ENCODE measurements at places on chromosomes 12 and 14. TPM values are rescaled to one million over a fixed set of nuclear protein-coding genes. Genes with fewer than 3 reads are reported as not detected.

Gene DNAI7
- not detected for total RNA-seq

Gene PELI2
- total RNA-seq: 1.1 TPM

Gene KSR2
- 0.03 TPM for total RNA-seq

Gene GZMB
- 1.3 TPM for total RNA-seq

Gene ENDOU
- not detected for total RNA-seq

Gene CDKL1
- 0.81 TPM for total RNA-seq

Gene NFE2
- total RNA-seq: 0.68 TPM

Gene EPYC
- total RNA-seq: not detected

Gene LRP1-AS
- not detected for total RNA-seq

Gene PPM1H
- 8.0 TPM for total RNA-seq

Gene CNTN1
- total RNA-seq: 0.60 TPM

Gene POTEM
- not detected for total RNA-seq

Gene GPR68
- total RNA-seq: 0.10 TPM

Gene AVPR1A
- 14.6 TPM for total RNA-seq

Gene OR4E2
- total RNA-seq: not detected

Gene RASAL1
- 0.25 TPM for total RNA-seq

Gene SRGAP1
- total RNA-seq: 1.1 TPM

Gene RAD9B
- 0.25 TPM for total RNA-seq

Gene PCK2
- 590 TPM for total RNA-seq

Gene DAO
- total RNA-seq: 65.3 TPM

Gene TAS2R20
- total RNA-seq: 0.45 TPM

Gene KRT2
- not detected for total RNA-seq

Gene RDH11
- total RNA-seq: 85.1 TPM

Gene MYL2
- total RNA-seq: not detected

Gene PLBD1
- 2.5 TPM for total RNA-seq

Gene ADAM21
- not detected for total RNA-seq

Gene HCAR1
- not detected for total RNA-seq

Gene TRIAP1
- total RNA-seq: 16.6 TPM

Gene TTC6
- 5.0 TPM for total RNA-seq

Gene PGF
- total RNA-seq: 2.8 TPM

Gene TAS2R14
- total RNA-seq: 0.73 TPM

Gene GALNT6
- total RNA-seq: 1.7 TPM

Gene TMEM116
- 9.1 TPM for total RNA-seq

Gene NEUROD4
- total RNA-seq: not detected

Gene SPIC
- total RNA-seq: 1.4 TPM

Gene CYP27B1
- 0.45 TPM for total RNA-seq

Gene KCNC2
- total RNA-seq: 0.08 TPM

Gene PYGL
- 99.1 TPM for total RNA-seq

Gene FAM161B
- total RNA-seq: 1.3 TPM

Gene TMPRSS12
- total RNA-seq: not detected

Gene RD3L
- total RNA-seq: not detected

Gene CFAP251
- 2.2 TPM for total RNA-seq

Gene CACNB3
- 2.6 TPM for total RNA-seq

Gene TSHR
- 0.15 TPM for total RNA-seq

Gene SUOX
- total RNA-seq: 56.1 TPM

Gene FAM186B
- 1.2 TPM for total RNA-seq

Gene SLC39A2
- not detected for total RNA-seq

Gene PTGR2
- total RNA-seq: 10.9 TPM

Gene CEP290
- total RNA-seq: 3.4 TPM

Gene AKAP3
- 1.6 TPM for total RNA-seq

Gene RNF212B
- not detected for total RNA-seq

Gene HOXC4
- 0.10 TPM for total RNA-seq

Gene RIN3
- total RNA-seq: 20.2 TPM

Gene NPFF
- not detected for total RNA-seq

Gene RASSF9
- 0.93 TPM for total RNA-seq

Gene ESPL1
- total RNA-seq: 0.73 TPM

Gene CCDC196
- 4.0 TPM for total RNA-seq

Gene ZNF891
- 0.78 TPM for total RNA-seq

Gene EIF2S3B
- total RNA-seq: 0.20 TPM

All from left lobe of liver (tissue), 2 donors.